ENCODE measurements at places on chromosomes 3 and 15.
A peak's percentile ranks its signal among the peaks of the same experiment; 100 is the strongest.

GRCh38 chr3:126519506-126520455 is 2.2 kb upstream of the UROC1 start:
- DNase-seq = no peak

- DNase-seq = no peak
Observed at GRCh38 chr3:144894576-144894975, 923.0 kb downstream of the DIPK2A start.

GRCh38 chr3:173552526-173552925 is 155.0 kb downstream of the NLGN1 start:
- no peak for DNase-seq

DNA sequence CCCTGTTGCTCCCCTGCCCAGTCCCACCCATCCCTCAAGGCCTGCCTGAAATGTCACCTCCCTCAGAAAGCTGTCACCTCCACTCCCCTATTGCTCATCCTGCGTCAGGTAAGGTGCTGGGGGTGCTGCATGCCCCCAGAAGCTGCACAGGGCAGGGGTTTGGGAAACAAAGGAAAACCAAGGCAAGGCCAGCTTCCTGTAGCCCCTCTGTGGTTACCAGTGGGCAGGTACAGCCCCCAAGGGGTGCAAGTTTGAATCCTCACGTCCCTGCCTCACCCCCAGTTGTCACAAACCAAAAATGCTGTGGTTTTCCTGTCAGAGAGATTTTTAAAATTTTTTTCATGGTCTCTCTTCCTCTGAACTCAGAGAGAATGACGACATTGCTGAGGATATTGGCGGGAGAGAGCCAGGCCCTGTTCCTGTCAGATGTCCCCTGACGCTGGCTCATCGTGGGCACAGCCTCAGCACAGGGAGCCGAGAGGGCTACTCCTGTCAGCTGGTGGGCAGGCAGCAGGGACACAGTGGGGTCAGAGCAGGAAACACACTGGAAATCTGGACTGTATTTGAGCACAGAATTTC is 27.0 kb downstream of the PSTPIP1 start:
- no peak for DNase-seq

GRCh38 chr15:72203507-72203837 is 5.9 kb upstream of the GRAMD2A start:
- peak; percentile 72 for DNase-seq

Data from amygdala (tissue), 56 donors.